Naive B cell (primary cell): ENCODE measurements at places on chromosomes 7 and 10.

- no peak for DNase-seq
These were observed 120.6 kb downstream of the BAMBI start for GRCh38 chr10:28797904-28798371.

DNA sequence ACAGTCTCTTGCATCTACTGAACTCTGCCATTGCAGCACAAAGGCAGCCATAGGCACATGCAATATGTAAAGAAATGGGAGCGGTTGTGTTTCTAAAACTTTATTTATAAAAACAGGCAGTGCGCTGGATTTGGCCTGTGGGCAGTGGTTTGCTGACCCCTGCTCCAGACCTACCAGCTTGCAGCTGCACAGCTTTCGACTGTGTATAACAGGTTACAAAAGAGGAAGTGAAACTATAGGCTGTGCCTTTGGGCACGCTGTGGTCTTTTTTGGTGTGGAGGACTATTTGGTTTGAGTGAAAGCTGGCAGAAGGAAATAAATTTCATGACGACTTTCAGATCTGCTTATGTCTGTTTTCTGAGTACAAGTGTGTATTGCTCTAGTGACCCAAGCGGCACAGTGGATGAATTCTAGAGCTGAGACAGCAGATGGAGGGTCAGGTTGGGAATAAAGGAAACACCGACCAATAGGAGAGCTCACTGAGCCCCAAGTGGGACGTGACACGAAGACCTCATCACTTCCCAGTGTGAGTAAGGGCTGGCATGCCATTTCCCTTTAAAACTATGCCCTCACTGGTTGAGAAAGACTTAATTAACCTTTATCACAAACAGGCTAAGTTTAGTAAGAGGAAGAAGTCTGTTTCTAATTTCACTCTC lies 152.7 kb downstream of the ANK3 start:
- peak; percentile 90 for DNase-seq

DNA sequence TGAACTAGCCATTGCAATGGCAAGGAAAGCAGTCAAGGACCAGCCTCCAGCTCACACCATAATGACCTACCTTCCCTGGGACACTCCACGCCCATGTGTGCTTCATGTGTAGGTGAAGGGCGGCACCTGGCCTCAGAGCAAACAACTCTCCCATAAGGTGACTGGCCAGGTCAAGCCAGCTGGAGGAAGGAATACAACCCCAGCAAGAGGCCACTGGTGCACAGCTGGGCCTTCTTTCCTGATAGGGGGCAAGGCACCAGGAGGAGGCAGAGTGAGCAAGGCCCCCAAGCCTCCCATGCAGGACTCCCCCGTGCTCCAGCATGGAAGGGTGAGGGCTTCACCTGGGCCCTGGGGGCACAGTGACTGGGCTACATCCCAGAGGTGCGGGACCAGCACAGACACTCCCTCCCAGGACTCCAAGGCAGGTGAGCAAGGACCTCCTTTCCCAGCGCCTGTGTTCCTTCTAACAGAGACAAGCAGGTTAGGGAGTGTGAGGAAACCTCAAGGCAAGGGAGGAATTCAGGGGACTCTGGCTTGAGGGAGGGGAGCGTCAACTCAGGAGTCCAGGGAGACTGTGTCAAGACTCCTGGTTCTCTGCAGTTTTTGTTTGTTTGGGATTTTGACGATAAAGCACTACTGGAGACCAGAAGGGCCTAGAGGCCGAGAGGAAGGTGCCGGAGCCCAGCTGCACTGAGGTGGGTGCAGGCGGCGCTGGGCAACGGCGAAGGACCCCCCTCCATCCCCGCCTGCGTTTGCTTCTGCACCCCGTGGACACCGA lies 1.7 kb downstream of the PTPRN2 start:
- no peak for DNase-seq

GRCh38 chr7:89401690-89402089 lies 606.2 kb upstream of the TEX47 start:
- DNase-seq: no peak

DNA sequence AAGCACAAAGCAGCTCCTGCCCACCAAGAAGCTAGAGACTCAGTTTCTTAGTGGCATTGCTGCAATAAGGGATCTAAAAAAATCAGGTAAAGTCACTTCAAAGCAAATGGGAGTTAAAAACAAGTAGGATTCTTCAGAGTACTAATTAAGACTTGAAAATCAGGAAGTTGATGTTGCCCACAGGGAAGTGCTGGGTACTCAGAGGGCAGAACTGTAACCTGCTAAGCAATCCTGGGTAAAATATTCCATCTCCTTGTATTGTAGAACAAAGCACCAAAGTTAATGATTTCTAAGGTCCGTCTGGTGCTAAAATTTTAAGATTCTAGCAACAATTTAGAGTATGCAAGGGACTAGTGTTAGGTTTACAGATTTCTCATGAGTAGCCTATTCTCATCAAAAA lies 8.3 kb downstream of the PEX1 start:
- DNase-seq: no peak

DNA sequence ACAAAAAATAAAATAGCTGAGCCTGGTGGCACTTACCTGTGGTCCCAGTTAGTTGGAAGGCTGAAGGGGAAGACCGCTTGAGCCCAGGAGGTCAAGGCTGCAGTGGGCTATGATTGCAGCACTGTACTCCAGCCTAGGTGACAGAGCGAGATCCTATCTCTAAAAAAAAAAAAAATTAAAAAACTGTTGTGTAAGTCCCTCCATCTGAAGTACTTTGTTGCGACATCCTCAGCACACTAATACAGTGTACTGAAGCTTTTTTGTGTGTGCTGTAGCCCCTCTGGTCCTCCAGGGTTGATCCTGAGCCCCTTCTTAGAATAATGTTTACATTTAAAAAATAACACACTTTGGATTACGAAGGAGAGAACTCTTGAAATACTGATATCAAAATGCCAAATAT lies 71.3 kb downstream of the PFKFB3 start:
- DNase-seq: no peak

- no peak for DNase-seq
These were observed 175.8 kb downstream of the TRIL start for GRCh38 chr7:28782362-28782761.

DNA sequence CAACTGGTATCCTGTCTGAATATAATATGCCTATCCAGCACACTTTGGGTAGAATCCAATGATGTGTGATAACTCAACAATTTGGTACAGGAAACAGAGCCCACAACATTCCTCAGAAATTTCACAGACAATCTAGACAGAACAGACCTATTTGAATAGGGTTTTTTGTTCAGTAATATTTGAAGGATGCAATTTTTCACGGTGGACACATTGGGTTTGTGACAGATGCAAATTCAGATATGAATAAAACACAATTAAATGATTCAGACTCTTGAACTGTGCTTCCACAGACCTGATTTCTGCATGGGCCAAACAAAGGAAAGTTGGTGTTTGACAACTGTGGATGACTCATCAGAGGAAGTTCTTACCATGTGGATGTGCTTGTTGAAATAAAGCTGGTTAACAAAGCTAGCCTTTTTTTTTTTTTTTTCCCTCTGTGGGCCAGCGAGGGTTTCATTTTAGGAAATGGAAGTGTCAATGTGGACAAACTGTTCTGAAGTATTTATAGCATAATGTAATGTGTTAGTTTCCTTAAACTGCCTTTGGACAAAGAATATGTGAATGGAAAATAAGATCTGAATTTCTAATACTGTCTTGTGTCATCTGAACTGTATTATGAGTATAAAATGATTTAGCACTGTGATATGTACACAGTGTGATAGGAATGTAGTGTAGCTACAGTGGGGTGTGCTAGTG lies 43.2 kb upstream of the FAM133B start:
- DNase-seq: no peak

DNA sequence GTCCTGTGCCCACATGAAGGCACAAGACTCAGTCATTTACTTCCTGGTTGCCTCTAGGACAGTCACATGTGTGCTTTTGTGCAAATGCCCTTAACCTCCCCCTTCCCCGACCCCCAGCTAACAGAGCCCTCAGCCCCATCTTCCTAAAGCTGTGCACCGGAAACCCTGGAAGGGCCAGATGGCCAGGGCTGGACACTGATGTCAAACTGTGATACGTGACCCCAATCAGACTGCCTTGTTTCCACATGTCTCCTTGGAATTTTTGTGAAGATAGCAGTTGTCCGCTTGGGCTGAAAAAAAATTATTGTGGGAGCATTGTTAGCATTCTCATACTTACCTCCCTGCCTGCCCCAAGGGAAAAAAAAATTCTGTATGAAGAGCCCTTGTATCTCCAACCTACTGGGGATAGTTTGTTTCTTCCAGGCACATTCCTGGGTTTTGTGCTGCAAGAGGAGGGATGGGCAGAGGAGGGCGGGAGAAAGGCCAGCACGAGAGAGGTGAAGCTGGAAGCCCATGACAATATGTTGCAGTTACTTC lies 17.0 kb upstream of the ADAM12 start:
- DNase-seq: no peak

DNA sequence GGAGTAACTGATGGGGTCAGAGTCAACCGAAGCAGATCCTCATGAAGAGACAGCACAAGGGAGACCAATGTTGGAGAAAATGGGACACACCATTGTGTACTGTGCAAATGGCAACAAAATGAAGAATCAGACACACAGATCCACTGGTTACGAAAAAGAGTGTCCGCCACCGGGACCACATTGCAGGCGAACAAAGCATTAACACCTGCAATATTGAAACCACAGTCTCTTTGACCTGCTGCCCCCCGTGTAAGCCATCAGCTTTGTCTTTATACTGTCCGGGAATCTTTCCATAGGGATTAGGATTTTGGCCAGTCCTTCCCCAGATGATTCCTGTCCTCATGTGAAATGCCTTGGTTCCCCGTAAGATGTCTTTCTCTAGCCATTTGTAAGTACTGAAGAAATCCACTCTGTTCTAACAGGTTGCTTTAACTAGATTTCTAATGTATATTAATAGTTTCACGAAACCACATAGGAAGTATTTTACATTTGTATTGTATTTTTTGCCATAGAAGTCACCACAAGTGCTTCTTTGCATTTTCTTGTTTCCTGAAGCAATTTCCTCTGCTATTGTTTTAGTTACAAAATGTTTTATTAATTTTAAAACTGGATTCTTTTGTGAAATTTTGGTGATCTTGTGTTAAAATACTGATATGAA lies 140.8 kb upstream of the NFE2L3 start:
- DNase-seq: no peak

DNA sequence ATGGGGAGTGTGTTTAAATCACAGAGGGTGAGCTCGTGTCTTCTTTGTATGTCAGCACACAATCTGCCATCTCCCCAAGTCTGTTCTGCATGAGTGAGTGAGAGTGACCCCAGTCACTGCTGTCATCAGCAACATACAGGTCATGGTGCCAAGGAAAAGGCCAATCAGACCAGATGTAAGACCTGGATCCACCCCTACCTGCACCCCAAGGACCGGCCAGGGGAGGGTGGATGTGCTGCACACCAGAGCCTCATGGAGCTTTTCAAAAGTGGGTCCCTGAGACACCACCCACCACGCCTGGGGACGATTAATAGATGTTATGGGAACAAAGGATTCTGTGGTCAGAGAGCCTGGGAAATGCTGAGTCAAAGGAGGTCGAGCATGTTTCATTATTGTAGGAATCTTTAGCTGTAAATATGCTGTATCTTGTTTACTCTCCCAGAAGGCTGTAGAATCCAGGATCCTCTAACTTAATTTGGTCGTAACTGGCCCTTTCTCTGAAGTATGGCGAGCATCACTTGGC lies 420.5 kb downstream of the RPS24 start:
- no peak for DNase-seq

- no peak for DNase-seq
These were observed 10.2 kb downstream of the TRPV5 start for GRCh38 chr7:142923391-142923790.

DNA sequence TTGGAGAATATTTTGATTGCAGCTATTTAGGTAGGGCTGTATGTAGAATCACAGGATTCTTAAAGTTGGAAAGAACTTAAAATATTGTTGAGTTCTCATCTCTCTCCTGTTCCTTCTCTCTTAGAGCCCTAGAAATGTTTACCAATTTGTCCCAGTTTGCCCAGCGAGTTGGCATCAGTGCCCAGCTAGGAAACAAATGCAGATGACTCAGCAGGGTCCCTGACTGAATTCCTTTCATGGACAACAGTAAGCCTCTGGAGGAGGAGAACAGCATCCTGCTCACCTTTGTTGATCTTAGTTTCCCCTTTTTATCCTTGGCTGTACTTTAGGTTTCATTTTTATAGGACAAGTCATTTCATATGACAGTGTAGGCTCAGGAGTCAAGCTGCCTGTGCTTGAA lies 89.3 kb downstream of the SEC23IP start:
- DNase-seq: no peak

DNA sequence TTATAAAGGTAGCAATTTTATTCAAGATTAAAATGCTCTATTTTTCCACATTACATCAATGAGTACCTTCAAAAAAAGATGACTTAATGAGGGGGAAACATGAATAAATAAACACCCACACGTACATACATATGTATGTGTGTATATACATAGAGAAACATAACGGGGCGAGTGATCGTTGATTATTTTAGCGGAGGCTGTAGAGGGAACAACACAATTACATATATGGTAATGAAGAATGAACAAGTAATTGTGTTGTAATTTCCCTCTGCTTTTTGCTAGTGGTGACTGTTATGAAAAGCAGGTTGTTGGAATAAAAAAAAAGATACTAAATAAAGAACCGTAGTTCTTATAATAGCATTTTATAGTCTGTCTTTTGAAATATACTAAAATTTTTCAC lies 63.2 kb downstream of the CACNB2 start:
- DNase-seq: no peak

GRCh38 chr10:48502791-48503190 lies 102.1 kb downstream of the ARHGAP22 start:
- DNase-seq: no peak

- no peak for DNase-seq
These were observed 137.4 kb upstream of the PTN start for GRCh38 chr7:137480824-137481365.

DNA sequence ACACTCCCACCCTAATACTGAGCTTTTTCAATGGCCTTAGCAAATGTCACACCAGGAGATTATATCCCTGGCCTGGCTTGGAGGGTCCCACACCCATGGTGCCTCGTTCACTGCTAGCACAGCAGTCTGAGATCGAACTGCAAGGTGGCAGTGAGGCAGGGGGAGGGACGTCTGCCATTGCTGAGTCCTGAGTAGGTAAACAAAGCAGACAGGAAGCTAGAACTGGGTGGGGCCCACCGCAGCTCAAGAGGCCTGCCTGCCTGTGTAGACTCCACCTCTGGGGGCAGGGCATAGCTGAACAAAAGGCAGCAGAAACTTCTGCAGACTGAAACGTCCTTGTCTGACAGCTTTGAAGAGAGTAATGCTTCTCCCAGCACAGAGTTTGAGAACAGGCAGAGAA lies 338.9 kb upstream of the MBL2 start:
- no peak for DNase-seq

- peak; percentile 70 for DNase-seq
These were observed 220.9 kb upstream of the MKLN1 start for GRCh38 chr7:131106681-131107336.
